KBM-7 (cell line): ENCODE measurements at places on chromosomes 6 and 20.

DNA sequence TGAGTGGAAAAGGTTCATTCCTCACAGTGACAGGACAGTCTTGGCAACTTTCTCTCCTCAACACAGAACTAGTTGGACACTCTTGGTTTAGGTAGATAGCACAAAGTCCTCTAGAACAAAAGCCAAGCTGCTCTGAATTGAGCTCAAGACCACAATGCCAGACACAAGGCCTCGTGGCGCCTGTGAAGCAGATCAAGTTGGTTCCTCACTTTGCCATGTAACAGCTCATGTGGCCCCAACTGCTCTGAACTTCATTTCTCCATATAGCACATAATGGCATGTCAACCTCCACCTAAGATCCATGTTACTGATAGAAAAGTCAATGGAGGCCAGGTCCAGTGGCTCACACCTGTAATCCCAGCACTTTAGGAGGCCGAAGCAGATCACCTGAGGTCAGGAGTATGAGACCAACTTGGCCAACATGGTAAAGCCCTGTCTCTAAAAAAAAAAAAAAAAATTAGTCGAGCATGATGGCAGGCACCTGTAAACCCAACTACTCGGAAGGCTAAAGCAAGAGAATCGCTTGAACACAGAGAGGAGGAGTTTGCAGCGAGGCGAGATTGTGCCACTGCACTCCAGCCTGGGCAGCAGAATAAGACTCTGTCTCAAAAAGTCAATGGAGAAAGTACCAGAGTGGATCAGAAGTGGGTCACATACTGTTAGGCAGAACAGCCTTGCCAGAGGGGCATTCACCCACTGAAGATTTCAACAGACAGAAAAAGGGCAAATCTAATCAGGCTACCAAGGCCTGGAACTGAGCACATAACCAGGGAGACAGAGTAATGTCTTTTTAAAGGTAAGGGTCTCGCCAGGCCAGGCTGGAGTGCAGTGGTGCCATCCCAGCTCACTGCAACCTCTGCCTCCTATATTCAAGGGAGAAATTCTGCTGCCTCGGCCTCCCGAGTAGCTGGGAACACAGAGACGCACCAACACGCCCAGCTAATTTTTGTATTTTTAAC is 21.2 kb downstream of the ROMO1 start:
- DNase-seq = no peak

DNA sequence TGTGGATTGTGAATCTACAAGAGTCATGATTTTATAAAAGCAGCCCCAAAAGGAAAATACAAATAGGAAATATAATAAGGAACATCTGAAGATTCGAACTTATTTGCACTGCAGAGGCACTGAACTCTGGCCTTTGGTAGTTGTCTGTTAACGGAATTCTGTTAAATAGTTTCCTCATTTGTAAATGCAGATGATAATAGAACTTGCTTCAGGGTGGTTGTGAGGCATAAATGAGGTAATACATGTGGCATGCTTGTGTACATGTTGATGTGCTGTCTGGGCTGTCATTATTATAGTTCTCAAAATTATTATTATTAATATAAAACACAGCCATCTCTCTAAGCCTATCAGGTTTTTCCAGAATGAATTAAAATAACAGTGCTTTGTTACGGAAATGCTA is 302.0 kb downstream of the NRN1 start:
- DNase-seq = no peak

GRCh38 chr6:110529907-110530306 is 53.5 kb upstream of the SLC22A16 start:
- no peak for DNase-seq

GRCh38 chr20:51738877-51739447 is 29.2 kb downstream of the ATP9A start:
- no peak for DNase-seq

- no peak for DNase-seq
Observed at GRCh38 chr6:138432063-138432356, 28.0 kb downstream of the HEBP2 start.

DNA sequence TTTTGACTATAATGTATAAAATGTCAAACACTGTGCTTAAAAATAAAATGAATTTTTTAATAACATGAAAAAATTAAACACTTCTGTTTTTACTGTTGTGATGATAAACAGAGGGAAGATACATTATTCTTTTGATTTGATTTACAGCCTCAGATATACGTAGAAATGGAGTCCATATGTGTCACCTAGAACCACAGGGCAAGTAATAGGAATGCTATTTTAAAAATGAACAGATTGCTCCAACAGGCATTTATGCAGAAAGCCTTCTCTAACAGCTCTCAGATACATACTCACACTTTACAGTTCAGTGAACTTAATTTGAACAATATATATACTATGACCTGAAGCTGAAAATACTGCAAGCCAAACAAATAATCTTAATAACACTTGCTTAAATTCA is 1551.0 kb downstream of the GRIK2 start:
- no peak for DNase-seq
